Jurkat, Clone E6-1 (cell line): ENCODE measurements at places on chromosomes 2 and 18.

GRCh38 chr18:35386600-35387100 is 9.5 kb upstream of the ZNF396 start:
- DNase-seq, result peak; percentile 83

- DNase-seq, result no peak
Measured at GRCh38 chr2:47265158-47265557, 110.0 kb upstream of the STPG4 start.

GRCh38 chr2:240893363-240893844 is 2.6 kb downstream of the MAB21L4 start:
- peak; percentile 9 for DNase-seq

- DNase-seq, result no peak
Measured at GRCh38 chr2:128084757-128085156, 6.2 kb upstream of the UGGT1 start.
